Activated CD4-positive, CD25-positive, alpha-beta regulatory T cell treated with anti-CD3 and anti-CD28 coated beads, Interleukin-2, amount 50 U/mL, for 72 hours (primary cell): ENCODE measurements at places on chromosomes 5 and 9.

DNA sequence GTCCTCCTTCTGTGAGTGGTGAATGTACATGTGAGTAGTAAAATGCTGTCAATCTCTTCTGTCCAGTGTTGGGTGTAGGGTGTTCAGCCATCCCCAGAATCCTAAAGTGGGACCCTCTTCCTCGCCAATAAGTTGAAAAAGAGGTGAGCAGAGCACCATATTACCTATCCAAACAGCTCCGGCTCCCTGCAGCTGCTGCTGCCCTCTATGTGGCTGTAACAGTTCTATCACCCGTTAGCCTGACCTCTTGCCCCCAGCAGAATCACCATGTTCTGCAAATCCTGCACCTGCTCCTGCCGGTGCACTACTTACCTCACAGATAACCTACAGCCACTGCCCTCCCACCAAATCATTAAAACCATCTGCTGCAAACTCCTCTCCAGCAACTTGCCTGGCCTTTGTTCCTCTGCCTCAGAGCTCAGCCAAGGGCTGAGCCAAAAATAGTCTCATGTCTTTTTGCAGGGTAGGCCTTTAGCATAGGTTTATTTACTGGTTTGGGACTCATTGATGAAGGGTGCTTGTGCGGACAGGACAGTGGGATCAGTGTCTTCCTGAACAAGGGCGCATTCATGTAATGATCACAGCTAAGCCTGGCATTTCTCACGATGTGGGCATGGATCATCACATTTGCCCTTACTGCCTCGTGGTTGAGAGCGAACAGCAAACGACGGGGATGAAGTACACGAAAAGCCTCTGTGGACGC, 49.6 kb upstream of the CCL21 start:
- no peak for DNase-seq

DNA sequence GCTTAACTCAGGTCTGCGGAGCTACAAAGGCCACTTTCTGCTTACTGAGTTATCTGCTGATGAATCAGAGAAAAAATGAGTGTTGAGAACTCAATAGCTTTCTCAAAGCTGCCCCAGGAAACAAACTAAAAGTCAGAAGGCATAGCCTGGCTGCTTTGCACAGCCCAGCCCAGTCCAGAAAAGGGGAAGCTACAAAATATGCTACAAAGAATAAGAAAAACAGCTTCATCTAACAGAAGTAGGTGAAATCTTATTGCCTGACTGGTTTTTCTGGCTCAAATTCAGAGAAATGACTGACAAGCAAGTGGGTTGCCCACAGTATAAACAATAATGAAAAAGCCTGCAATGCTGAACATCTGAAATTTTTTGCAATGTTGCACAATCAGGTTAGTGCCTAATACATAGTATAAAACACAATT, 156.2 kb downstream of the PPP2R2B start:
- DNase-seq = no peak

DNA sequence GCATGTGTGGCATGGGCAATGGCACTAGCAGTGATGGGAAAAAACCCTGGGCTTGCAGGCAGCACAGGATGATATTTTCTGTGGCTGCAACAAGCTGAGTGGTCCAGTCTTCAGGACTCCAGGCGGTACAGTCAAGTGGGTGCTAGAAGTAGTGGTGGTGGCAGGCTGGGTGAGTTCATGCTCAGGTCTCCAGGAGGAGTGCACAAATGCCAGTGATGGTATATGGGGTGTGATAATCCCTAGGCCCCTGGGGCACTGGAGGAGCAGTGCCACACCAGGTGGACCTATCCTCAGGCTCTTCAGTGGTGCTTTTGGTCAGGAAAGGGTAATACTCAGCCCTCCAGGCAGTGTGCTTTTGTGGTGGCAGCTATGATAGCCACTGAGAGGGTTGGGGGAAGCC, 496.4 kb downstream of the PRR16 start:
- DNase-seq = no peak

DNA sequence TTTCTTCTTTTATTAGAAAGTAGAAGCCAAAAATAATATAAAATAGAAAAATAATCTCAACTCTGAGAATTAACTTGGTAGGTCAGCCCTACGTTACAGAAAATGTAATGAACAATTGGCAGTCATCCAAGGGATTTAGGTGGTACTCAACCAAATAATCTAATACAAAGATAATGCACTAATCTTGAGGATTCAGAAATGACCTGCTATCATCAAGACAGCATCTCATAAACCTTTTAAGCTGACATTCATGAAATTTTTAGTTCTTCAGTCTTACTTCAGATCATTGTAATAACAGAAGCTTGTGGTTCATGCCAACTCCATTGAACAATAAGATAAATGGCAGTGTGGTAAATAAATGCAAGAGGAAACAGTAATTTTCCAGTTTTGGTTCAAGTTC, 1058.0 kb downstream of the MAT2B start:
- no peak for DNase-seq

DNA sequence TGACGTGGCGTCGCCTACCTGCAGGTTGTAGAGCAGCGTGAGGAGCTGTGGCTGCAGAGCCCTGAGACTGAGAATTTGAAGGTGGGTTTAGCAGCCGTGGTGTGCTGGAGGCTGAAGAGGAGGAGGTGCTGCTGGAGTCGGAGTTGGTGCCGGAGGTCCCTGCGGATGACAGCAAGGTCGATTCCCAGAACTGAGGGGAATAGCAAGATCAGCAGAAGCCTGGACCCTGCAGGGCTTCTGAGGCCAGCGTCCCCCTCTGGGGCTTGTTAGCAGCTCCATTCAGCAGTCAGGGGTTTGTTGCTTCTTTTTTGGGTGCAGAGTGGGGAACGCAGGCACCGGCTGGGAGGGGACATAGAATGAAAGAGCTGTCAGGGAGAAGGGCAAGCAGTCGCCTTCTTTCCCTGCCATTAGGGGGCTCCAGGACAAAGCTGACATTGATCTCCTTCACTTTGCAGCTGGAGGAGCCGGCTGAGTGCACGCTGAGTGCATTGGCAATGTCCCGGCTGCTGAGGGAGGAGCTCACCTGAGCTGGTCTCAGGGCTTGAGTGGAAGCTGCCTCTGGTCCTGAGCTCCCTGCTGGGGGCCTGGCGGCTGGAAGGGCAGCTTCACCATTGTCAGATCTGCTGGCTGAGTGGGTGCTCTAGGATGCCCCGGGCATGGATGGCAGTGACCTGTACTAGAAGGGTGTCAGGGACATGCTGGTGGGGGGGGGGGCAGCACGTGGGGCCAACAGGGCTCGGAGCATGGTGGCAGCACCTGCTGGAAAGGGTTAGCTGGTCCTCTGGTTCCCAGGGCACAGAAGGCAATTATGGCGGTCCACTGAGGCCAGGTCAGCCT, 20.8 kb downstream of the OBP2B start:
- no peak for DNase-seq

DNA sequence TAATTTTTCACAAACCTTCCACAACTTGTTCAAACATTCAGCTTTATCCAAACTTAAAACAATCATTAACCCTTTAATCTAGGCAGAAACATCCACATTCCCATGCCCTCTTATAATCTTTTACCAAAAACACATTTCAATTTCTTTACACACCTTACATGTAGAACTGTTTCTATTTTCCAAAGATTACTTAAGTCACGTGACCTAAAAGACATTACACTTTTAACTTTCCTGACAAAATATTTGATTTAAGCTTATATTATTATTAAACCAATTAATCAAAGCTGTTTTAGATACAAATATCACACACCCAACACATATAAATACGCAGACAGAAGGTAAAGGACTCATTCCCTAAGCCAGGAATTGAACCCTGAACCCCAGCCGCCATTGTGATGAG, 21.0 kb upstream of the MRPS30 start:
- no peak for DNase-seq

GRCh38 chr5:23631302-23632045, 124.1 kb downstream of the PRDM9 start:
- no peak for DNase-seq

DNA sequence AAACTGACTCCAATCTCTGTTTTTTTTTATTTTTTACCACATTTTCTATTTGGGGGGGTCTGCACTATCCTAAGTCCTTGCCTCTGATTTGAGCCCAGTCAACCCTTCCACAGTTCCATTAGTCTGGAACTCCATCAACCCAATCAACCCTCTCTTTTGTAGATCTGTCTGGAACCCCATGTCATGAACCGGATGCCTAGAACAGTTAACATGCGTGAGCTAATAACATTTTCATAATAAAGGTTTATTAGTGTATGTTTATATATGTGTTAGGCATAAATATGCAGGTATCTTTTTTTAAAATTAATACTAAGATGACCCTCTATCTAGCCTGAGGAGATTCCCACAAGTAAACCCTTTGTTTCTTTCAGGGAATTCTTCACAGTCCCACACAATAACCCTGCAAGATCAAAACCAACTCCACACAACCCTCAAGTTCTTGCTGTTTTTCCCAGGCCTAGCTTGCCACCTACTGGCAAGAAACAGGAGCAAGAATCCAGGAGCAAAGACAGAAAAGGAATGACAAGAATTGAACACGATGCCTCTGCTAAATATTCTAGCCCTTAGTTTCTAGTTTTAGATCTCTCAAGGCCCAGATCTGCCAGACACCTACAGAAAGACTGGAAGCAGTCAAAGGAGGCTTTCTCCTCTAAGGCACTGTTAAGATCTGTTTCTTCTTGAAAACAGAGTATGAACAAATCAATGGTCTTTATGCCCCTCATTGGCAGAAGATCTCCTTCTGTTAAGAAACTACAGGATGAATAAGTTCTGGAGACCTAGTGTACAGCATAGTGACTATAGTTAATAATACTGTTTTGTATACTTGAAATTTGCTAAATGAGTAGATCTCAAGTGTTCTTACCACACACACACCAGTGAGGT, 100.4 kb downstream of the TRIM36 start:
- no peak for DNase-seq

GRCh38 chr5:53219174-53219573, 109.6 kb upstream of the MOCS2 start:
- DNase-seq = no peak

DNA sequence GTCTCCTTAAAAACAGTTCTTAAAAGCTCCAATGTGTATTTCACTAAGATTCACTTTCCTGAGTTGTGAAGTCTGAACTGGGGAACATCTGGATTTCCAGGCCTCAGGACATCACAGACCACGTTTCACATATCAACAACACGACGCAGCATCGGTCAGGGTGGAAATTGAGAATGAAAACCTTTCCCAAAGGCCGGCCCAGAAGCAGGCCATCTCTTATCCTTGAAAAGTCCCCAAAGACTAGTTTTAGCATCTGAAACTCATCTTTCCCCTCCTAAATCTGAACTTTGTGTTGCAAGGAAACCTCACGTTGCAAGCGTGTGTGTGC, 96.4 kb upstream of the COL5A1 start:
- DNase-seq = no peak

- no peak for DNase-seq
Measured at GRCh38 chr5:74543162-74543995, 97.1 kb downstream of the ENC1 start.

- no peak for DNase-seq
Measured at GRCh38 chr9:128139621-128140020, 9.6 kb upstream of the LCN2 start.

DNA sequence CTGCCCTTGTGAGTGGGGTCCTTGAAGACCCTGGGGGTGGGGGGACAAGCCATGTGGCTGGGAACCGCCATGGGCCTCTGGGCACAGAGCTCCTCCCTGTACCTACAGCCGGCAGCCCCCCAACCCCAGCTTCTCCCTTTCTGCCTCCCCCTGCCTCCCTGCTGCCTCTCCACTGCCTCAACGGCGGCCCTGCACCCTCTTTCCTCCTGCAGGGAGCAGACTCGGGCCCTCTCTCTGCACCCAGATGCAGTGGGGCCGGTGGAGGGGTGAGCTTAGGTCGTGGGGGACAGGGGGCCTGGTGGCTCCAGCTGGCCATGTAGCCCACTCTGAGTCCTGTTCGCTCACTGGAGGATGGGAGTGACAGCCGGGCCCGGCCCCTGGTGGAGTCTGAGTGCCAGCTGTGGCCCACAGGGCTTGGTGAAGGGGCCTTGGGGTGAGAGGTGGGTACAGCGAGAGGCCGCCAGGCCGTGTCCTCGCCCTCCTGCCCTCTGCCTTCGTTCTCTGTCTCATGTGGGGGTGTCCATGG, 139.3 kb upstream of the COL5A1 start:
- no peak for DNase-seq

GRCh38 chr5:21689587-21689986, 1163.6 kb downstream of the CDH12 start:
- no peak for DNase-seq

- DNase-seq = no peak
Measured at GRCh38 chr5:149037817-149038216, 25.0 kb downstream of the SH3TC2 start.

DNA sequence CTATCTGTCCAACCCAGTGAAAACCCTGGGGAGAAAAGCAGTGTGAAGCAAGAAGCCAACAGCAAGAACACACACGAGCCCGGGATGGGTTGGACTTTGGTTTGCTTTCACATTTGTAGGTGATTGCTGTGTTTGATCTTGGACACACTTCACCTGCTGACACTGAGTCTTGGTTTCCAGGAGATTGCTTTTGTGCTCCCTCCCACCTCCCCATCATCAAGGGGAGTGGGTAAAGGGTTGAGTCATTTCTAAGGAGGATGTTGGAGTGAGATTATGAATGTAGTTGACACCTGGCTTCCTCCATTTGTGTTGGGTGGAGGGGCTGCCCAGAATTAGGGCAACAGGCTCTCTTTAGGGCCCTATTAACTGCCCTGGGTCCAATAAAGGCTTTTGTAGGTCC, 37.5 kb downstream of the ANKDD1B start:
- DNase-seq = no peak

DNA sequence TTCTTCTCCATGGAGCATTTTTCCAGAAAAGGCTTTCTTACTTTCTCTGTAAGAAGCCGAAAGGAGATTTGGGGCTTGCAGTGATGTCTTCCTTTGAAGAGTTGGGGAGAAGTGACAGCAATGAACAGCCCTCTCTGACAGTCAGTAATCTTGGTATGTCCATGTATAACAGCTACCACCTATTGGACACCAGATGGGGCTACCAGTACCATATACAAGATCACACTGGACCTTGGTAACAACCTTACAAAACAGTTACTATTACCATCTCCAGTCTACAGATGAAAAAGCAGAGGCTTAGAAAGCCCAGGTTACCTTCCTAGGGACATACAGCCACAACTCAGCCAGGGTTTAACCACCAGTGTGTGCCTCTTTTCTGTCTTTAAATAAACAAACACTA, 272.7 kb upstream of the TRPC7 start:
- DNase-seq = no peak

- no peak for DNase-seq
Measured at GRCh38 chr9:92385477-92385876, 18.9 kb downstream of the OGN start.
